ENCODE measurements at places on chromosomes 3 and 15. TPM values are rescaled to one million over a fixed set of nuclear protein-coding genes. Genes with fewer than 3 reads are reported as not detected.

The STRIT1 gene
- not detected for total RNA-seq

The GJD2 gene
- not detected for total RNA-seq

The LRTM1 gene
- total RNA-seq, result not detected

The PRSS50 gene
- total RNA-seq, result not detected

The PFN2 gene
- 213 TPM for total RNA-seq

The RTP3 gene
- total RNA-seq, result not detected

The PCOLCE2 gene
- 17.3 TPM for total RNA-seq

The ANKRD63 gene
- 1.4 TPM for total RNA-seq

The SPINK8 gene
- not detected for total RNA-seq

The FMN1 gene
- 2.9 TPM for total RNA-seq

The ALDH1A2 gene
- 2.2 TPM for total RNA-seq

The DCP1A gene
- total RNA-seq, result 12.7 TPM

The CORO2B gene
- total RNA-seq, result 0.66 TPM

The SNTN gene
- not detected for total RNA-seq
